ENCODE measurements at places on chromosomes 12 and 14. TPM values are rescaled to one million over a fixed set of nuclear protein-coding genes. Genes with fewer than 3 reads are reported as not detected.

- no peaks in the 10 kb centered on the region for H3K27me3 ChIP-seq
- no peaks in the 10 kb centered on the region for H3K36me3 ChIP-seq
- no peak for DNase-seq
Observed at GRCh38 chr12:65518771-65519170, 240.3 kb downstream of the MSRB3 start.

The HOMEZ gene
- 6.9 TPM for total RNA-seq

DNA sequence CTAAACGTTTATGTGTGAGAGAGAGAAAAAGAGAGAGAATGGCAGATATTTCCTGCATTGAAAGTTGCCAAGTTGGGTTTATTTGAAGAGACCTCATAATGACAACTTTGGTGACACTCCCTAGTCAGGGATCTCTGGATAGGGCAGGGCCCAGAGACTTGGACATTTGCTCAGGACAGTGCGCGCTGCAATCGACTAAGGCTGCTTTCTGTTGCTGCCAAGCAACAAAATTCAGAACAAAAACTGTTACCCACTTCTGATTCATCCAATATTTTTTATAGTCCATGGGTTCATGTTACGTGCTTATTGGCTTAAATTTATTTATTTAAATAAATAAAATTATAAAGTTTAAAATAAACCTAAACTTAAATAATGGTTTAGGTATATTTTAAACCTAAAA lies 34.2 kb downstream of the PTGER2 start:
- H3K36me3 ChIP-seq = no peaks in the 10 kb centered on the region
- no peaks in the 10 kb centered on the region for H3K27me3 ChIP-seq
- H3K27ac ChIP-seq = no peak overlapping the region
- peaks cover 31% of the 10 kb centered on the region for H3K4me1 ChIP-seq
- H3K4me3 ChIP-seq = no peak overlapping the region
- no peak for DNase-seq

- DNase-seq = peak; percentile 71
- peak overlapping the region; percentile 90 for H3K27ac ChIP-seq
- H3K4me3 ChIP-seq = peak overlapping the region; percentile 75
- no peaks in the 10 kb centered on the region for H3K27me3 ChIP-seq
Observed at GRCh38 chr12:67651132-67651695, 2.7 kb downstream of the DYRK2 start.

GRCh38 chr14:77032844-77033621 lies 4.5 kb upstream of the IRF2BPL start:
- peaks cover 2% of the 10 kb centered on the region for H3K36me3 ChIP-seq
- H3K4me3 ChIP-seq = peak overlapping the region; percentile 79
- H3K27me3 ChIP-seq = no peaks in the 10 kb centered on the region
- H3K27ac ChIP-seq = peak overlapping the region; percentile 95

- no peaks in the 10 kb centered on the region for H3K4me1 ChIP-seq
- H3K27me3 ChIP-seq = no peaks in the 10 kb centered on the region
- no peak overlapping the region for H3K27ac ChIP-seq
- DNase-seq = no peak
Observed at GRCh38 chr14:55711175-55711811, 131.3 kb downstream of the KTN1 start.

- H3K4me1 ChIP-seq = peaks cover 27% of the 10 kb centered on the region
- no peak for DNase-seq
- peak overlapping the region; percentile 77 for H3K4me3 ChIP-seq
- no peaks in the 10 kb centered on the region for H3K36me3 ChIP-seq
- peak overlapping the region; percentile 83 for H3K27ac ChIP-seq
Observed at GRCh38 chr14:95536036-95536593, 1.3 kb downstream of the GLRX5 start.

DNA sequence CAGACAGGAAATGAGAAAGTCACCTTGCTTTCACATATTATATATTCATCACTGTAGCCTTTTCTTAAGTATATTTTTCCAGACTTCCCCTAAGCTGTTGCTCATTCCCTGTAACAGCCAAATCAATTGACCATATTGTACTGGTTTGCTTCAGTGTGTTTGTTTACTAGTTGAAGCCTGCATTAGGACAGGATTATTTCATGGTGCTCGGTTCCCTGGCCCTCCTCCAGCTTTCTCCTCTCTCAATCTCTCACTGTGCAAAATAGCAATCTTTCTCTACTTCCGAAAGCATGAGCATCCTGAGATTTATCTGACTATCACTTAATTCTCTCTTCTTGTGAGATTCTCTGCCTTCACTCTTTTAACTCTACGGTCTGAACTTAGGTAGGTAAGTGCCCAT lies 2.4 kb downstream of the SLC35F4 start:
- H3K27me3 ChIP-seq = no peaks in the 10 kb centered on the region
- H3K27ac ChIP-seq = no peak overlapping the region
- no peaks in the 10 kb centered on the region for H3K36me3 ChIP-seq
- H3K4me1 ChIP-seq = no peaks in the 10 kb centered on the region
- no peak for DNase-seq

The GALNT16 gene
- not detected for total RNA-seq

The FAM234B gene
- 4.3 TPM for total RNA-seq

DNA sequence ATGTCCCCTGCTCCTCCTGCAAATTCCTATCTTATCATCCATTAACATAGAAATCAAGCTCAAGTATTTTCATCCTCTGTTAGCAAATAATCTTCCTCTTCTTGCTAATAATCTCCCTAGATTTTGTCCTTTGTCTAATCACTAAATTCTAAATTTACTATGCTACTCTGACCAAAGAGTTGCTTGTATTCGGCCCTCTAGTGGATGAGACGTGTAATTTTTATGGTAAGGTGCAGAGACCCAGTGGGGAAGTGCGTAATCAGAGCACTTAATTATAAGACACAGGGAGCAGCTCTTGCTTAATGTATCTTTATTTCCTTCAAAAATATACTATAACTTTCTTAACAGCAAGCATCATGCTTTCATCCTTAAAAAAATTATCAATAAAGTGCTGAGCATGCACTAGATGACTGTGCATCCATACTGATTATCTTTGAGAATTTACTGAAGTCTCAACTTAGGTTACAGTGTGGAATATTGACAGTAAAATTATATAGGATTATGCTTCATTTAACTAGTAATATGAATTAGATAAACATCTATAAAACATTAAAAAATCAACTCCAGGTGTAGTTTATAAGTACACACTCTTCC lies 212.6 kb downstream of the SLC16A7 start:
- no peak overlapping the region for H3K4me3 ChIP-seq
- no peaks in the 10 kb centered on the region for H3K27me3 ChIP-seq
- peak; percentile 34 for DNase-seq

The PDZRN4 gene
- not detected for total RNA-seq

Measured in naive thymus-derived CD4-positive, alpha-beta T cell (primary cell).